ENCODE measurements at places on chromosomes 2 and 18.

DNA sequence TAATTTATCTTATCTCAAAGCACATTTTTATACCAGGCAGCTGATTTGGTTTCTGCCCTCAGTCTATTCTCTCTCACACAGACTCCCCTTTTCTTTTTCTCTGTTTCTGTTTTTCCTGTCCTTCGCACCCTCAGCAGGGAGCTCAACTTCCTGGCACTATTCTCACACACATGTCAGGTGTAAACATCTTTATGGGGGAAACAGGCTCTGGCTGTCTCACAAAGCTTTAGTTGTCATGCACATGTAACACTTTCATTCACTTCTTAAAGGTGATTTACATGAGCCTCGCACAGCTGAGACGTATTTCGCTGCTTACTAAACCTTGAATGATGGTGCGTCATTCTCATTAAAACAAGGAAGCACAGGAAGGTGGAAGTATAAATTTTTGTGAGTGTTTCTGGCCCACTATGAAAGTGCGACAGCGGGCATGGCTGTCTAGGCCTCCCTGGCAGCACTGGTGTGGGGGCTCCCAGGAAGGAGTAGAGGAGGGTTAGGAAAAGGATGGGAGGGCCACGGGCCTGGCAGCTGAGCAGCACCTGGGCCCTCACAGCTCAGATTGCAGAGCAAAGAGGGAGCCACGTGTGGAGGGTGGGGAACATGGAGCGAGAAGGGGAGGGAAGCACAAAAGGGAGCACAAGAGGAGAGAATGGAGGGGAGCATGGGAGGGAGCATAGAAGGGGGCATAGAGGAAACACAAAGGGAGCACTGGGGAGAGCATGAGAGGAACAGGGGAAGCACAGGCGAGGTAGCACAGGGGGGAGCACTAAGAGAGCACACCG lies 46.2 kb upstream of the SNTG2 start:
- peak; percentile 15 for DNase-seq

DNA sequence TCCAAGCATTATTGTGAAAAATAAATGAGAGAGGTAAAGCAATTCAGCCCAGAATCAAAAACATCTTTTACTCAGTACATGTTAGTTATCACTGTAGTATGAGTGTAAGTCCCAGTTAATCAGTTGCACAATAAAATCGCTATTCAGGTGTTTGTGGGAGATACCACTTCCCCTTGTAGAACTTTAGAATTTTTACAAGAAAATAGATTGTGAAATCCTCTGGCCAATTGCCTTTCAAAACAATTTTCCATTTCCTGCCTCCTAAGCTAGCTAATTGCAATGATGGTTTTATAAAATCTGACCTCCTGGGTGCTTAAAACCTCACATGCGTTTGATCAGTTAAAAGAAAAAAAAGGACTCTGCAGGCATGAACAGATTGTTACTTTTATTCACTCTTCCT lies 332.5 kb downstream of the PID1 start:
- no peak for DNase-seq

DNA sequence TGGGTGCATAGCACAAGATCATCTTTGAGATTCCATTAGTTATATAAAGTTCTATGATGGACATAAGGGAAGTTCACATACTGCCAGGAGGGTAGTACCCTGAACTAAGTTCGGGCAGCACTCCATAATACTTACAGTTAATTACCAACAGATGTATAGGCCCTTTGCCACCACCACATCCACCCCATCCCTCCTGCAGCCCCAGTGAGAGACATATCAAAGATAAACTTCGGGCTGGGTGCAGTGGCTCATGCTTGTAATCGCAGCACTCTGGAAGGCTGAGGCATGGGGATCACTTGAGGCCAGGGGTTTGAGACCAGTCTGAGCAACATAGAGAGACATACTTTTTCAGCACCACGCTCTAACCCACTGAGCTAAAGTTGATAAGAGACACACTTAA lies 46.4 kb upstream of the NPAS2 start:
- DNase-seq: no peak

- DNase-seq: no peak
Observed at GRCh38 chr2:37330681-37331080, 6.0 kb upstream of the PRKD3 start.

DNA sequence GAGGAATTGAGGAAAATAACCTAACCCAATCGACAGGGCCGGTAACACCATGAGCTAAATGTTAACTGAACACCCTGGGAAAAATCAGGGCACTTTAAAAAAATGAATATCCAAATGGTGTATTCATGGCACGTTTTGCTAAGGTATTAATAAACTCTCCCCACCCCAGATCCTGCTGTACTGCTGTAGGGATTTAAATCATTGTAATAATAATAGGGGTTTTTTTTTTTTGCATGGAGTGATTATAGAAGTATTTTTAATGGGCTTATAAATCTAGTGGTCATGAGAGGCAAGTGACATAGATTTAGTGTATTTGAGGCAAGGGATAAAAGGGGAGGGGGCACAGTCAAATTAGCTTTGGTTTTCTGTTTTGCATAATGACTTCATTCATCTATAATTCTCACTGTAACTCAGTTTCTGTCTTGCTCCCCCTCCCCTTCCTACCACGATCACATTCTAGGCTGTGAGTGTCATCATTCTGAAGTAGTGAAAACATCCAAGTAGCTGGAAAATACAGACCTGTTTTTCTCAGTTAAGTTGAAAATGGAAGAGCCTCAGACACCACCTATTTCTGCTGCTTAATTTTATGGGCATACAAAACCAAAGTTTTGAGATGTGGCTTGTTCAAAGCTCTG lies 18.2 kb upstream of the MGAT5 start:
- DNase-seq: no peak

GRCh38 chr18:4284528-4284927 lies 170.6 kb downstream of the DLGAP1 start:
- no peak for DNase-seq

DNA sequence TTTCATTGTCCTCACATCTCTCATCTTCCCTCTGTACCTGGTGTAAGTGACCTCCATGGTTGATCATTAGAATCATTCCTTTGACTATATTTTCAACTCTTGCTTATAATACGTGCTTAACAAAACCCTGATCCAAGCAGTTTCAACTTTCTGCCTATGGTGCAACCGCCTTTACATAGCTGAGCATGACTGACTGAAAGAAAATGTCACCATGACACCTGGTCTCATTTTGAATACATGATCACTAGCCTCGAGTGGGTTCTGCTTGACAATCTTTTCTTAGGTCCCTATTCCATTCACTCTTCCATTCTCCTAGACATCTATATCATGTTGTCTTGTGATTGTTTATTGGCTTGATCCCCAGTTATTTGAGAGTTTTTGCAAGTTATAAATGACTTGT lies 78.9 kb upstream of the STAM2 start:
- DNase-seq: no peak

DNA sequence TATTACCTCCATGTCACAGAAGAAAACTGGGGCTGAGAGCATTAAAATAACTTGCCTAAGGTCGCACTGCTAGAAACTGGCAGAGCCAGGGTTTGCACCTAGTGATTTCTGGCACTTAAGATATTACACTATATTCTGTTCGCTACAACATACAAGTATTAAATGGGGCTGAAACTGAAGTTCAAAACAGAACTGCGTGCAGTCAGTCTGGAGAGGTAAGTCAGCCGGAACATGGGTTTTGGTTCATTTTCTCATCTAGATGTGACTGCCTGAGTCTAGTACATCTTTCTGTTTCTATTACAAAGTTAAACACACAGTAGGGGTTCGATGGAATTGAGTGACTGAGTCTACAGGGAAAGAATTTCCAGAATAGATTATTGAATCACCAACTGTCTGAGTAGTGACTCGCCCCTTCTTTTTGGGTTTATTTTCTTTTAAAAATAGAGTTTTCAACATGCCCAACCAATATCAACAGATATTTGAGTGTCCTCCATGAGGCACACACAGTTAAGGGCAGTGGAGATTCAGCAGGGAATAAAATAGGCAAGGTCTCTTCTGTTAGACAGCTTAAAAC lies 150.8 kb downstream of the RNF152 start:
- DNase-seq: no peak

DNA sequence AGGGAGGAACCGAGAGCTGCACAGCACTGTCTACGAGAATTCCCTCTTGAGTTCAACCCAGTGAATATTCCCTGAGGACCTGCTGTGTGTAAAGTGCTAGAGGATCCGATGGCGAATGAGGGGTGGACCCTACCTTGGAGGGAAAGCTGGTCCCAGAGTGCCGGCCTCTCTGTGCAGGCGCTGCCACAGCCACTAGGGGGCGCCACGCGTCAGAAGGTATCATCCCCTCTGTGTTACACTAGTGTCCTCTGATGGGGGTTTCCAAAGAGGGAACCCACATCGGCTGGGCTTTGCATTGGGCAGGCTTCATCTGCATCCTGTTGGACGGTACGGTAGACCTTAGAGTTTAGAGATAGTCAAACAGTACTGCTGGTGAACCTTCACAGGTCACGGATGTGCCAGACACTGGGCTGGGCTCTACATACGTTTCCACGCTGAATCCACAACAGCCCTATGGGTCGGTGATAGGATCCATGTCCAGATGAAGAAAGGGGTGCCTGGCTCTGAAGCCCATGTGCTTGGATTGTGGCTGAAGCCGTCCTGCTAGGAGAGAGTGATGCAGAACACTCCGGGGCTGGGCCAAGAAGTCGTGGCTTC lies 39.0 kb downstream of the COA5 start:
- DNase-seq: no peak

GRCh38 chr2:206422493-206422892 lies 20.8 kb upstream of the ADAM23 start:
- no peak for DNase-seq

DNA sequence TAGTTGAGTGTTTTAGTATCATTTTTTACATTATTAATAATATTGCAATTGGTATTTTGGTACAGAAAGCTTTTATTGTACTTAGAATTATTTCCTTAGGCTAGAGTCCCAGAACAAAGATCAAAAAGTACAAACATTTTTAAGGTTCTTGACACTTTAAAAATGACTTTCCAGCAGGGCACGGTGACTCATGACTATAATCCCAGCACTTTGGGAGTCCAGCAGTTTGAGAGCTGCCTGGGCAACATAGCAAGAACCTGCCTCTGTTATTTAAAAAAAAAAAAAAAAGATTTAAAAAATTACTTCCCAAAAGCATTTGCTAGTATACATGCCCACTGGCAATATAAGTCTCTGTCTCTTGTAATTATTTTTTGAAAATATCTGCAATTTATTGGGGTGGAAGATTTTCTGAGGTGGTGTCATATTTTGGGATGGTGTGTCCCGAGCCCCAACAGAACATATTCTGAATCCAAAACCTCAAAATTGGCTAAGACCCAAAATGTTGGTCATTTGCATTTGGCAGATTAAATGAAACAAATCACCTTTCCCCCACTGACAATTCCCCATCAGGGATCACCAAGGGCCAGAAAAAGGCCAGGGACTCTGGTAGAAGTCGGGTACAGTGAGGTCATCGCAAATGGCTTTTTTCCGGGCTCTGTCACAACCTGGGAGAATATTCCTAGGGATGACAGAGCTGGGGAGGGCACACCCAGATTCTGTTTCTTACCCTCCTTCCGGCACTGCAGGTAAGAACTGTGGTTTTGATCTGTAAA lies 42.1 kb downstream of the NIFK start:
- no peak for DNase-seq

GRCh38 chr2:126383800-126384199 lies 272.2 kb upstream of the GYPC start:
- no peak for DNase-seq

DNA sequence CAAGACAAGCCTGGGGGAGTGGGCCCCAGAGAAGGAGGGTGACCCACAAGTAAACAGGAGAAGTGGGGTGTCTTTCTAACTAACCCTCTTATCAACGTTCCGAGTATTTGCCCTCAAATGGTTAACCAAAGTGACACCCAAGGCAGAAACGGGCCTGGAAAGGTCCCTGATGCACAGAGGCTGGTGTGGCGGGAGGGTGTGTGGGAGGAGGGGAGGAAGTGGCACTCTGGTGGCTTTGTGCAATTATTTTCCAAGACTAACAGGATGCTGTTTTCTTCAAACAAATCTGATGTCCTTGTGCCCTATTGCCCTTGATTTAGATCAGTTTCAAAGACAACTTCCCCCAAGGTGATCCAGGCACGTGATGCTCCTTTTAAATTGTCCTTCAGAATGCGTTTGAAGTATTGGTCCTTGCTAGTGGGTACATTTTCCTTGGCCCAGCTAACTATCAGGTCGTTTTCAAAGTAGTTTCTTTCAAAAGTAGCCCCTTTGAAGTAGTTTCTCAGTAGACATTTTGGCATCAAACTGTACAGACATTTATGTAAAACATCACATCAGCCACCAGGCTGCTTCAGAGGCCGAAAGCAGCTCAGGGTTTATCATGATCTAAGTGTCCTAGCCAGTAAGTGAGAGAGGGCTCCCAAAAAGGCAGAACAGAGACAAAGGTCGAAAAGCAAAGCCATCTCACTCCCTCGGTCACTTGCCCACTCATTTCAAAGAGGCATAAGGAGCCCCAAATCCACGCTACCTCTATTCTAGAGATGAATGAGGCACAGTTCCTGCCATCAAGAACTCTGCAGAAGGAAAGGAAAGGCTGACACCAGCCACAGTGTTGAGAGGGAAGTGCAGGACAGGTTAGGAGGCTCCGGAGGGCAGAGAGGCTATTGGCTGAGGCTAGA lies 371.1 kb upstream of the ID2 start:
- no peak for DNase-seq

- DNase-seq: no peak
Observed at GRCh38 chr2:240775905-240776304, 44.1 kb downstream of the KIF1A start.

- peak; percentile 86 for DNase-seq
Observed at GRCh38 chr2:4882421-4882820, 809.8 kb upstream of the SOX11 start.

DNA sequence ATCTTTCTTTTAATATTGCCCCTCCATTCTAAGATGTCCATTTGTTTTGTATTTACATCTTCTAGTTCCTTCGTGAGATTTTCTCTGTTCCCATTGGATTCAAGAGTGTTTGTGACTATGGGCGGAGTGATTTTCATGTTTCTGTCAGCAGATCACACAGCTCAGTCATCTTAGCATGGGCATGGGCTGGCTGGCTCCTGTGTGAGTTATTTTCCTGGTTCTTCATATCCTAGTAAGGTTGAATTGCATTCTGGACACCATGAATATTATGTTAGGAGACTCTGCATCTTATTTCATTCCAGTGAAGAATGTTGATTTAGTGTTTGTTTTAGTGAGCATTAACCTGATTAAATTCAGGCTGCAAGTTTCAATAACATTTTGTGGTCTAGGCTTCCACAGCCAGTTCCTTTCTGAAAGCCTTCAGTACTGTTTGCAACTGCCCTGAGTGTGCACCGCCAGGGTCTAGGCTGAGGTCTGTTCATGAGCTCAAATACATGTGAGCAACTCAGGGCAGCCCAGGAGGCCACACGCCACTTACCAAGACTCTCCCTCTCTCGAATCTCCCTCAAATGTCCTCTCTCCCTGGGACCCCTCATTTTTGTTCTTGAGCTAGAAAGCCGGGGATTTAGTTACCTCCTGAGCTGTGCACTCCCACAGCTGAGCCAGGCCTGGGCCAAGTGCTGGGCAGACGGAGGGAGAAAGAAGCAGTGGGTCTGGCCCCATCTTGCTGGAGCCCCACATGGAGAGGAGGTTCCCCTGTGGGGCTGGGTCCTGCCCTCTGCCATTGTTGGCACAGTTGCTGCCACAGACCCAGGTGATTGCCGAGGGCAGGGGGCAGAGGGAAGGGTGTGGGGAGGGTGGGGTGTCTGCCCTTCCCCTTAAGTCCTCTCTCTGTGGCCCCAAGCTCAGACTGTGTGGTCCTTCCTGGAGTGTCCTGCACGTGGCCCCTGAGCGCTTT lies 145.9 kb downstream of the RTP5 start:
- no peak for DNase-seq

- DNase-seq: no peak
Observed at GRCh38 chr2:120367649-120368048, 21.7 kb downstream of the INHBB start.

- DNase-seq: no peak
Observed at GRCh38 chr2:147353072-147353381, 491.8 kb upstream of the ACVR2A start.

- DNase-seq: no peak
Observed at GRCh38 chr2:11270891-11271290, 73.5 kb downstream of the ROCK2 start.

Measured in NCI-H2081 treated with DMSO at 0.1 percent for 48 hours (cell line).